Spleen (tissue), 13 donors: ENCODE measurements at places on chromosomes 2 and 18. TPM values are rescaled to one million over a fixed set of nuclear protein-coding genes. Genes with fewer than 3 reads are reported as not detected.

DNA sequence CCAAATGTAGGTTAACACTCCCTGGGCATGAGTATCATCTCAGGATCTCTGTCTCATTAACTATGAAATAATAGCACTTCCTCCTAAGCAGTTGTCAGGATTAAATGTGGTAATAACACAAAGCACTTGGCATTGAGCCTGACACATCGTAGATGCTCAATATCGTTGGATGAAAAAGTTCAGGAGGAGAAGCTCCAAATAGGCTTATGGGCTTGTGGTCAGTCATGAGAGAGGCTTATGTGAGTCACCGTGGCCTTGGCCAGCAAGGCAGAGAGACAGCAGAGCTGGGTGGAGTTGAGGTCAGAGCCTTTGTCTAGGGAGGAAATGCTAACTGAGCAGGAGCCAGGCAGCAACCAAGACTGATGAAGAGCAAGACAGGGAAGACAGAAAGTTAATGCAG, 68.3 kb upstream of the PPM1B start:
- no peaks in the 10 kb centered on the region for H3K36me3 ChIP-seq
- DNase-seq = no peak
- no peaks in the 10 kb centered on the region for H3K27me3 ChIP-seq
- H3K4me1 ChIP-seq = no peaks in the 10 kb centered on the region
- H3K4me3 ChIP-seq = no peak overlapping the region
- peak overlapping the region; percentile 15 for H3K27ac ChIP-seq

DNA sequence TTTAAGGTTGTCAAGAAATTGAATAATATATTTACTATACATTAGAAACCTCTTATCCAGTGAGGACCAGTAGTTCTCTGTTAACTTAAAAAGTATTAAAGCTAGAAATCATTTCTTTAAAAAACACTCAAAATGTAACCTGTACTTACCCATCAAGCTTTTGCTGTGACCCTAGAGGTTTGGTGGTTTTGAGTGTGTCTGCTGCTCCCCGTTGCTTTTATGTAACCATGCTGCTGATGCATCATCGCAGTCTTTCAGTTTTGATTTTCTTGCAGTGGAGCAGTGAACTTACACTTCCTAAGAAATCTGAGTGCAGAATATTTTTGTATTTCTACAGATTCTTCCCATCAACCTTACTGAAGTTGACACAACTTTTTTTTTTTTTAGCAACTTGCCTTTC, 34.2 kb downstream of the MRPS9 start:
- H3K4me1 ChIP-seq = no peaks in the 10 kb centered on the region
- DNase-seq = no peak
- no peaks in the 10 kb centered on the region for H3K36me3 ChIP-seq
- H3K27ac ChIP-seq = no peak overlapping the region
- no peak overlapping the region for H3K4me3 ChIP-seq

- no peaks in the 10 kb centered on the region for H3K4me1 ChIP-seq
- no peaks in the 10 kb centered on the region for H3K27me3 ChIP-seq
- no peaks in the 10 kb centered on the region for H3K36me3 ChIP-seq
- DNase-seq = no peak
Measured at GRCh38 chr2:141932261-141932660, 198.6 kb downstream of the LRP1B start.

DNA sequence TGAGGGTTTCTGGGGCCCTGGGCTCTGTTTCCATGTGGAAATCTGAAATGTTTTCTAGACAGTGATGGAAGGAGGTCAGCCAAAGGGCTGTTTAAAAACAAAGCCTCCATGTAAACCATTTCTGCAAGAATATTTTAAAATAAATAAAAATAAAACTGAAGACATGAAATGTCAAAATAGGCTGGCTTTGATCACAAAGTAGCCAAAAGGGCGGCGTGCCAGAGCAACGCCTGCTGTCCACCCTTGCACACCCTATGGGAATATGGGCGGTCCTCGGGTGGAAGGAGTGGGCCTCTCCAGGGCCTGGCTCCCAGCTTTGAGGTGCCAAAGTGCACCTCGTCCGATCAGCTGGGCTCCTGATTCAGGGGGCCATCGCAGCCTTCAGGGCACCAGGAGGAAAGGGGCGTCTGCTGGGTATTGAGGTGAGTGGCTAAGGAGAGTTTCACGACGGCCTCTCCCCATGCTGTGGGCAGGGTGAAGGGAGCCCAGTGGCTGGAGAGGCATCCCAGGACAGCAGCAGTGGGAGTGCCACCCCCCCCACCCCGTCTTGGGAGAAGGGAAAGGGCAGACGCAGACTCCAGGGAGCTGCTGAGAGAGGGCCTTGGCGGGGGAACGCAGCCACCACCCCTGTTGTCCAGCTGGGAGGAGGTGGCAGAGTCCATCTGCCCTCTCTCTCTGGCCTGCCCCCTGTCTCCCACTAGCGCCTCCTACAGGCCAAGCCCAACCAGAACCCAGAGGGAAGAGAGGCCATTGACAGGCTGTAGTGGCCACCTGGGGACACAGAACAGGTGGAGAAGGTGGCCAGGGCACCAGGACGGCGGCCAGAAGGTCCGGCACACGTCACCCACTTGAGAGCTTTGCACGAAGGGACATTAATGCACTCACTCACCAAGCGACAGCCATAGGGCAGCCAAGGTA, 5.7 kb upstream of the ERFE start:
- no peak for DNase-seq
- no peaks in the 10 kb centered on the region for H3K4me1 ChIP-seq
- H3K27ac ChIP-seq = no peak overlapping the region

- H3K27me3 ChIP-seq = no peaks in the 10 kb centered on the region
- H3K27ac ChIP-seq = no peak overlapping the region
- H3K4me1 ChIP-seq = no peaks in the 10 kb centered on the region
- H3K36me3 ChIP-seq = no peaks in the 10 kb centered on the region
Measured at GRCh38 chr2:49035481-49035880, 118.8 kb downstream of the FSHR start.

- no peaks in the 10 kb centered on the region for H3K36me3 ChIP-seq
Measured at GRCh38 chr2:217685255-217685605, 317.6 kb downstream of the TNS1 start.

GRCh38 chr2:17573085-17573803, 32.7 kb downstream of the VSNL1 start:
- H3K27ac ChIP-seq = no peak overlapping the region
- H3K27me3 ChIP-seq = no peaks in the 10 kb centered on the region
- H3K36me3 ChIP-seq = no peaks in the 10 kb centered on the region
- DNase-seq = no peak
- no peak overlapping the region for H3K4me3 ChIP-seq
- no peaks in the 10 kb centered on the region for H3K4me1 ChIP-seq

GRCh38 chr2:209661286-209661894, 110.2 kb upstream of the UNC80 start:
- no peaks in the 10 kb centered on the region for H3K4me1 ChIP-seq
- H3K4me3 ChIP-seq = no peak overlapping the region
- no peaks in the 10 kb centered on the region for H3K27me3 ChIP-seq
- H3K27ac ChIP-seq = no peak overlapping the region

DNA sequence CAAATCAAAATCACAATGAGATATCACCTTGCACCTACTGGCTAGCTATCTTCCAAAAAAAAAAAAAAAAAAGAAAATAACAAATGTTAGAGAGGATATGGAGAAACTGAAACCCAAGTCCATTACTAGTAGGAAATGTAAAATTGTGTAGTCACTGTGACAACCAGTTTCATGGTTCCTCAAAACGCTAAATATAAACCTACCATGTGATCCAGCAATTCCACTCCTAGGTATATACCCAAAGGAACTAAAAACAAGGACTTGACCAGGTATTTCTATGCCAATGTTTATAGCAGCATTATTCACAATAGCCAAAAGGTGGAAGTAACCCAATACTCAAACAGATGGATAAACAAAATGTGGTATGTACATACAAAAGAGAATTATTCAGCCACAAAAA, 11.7 kb upstream of the SCRN3 start:
- no peak overlapping the region for H3K4me3 ChIP-seq
- no peaks in the 10 kb centered on the region for H3K4me1 ChIP-seq
- H3K27ac ChIP-seq = peak overlapping the region; percentile 73
- H3K27me3 ChIP-seq = no peaks in the 10 kb centered on the region

- H3K27ac ChIP-seq = no peak overlapping the region
- no peaks in the 10 kb centered on the region for H3K4me1 ChIP-seq
- no peaks in the 10 kb centered on the region for H3K27me3 ChIP-seq
- no peaks in the 10 kb centered on the region for H3K36me3 ChIP-seq
Measured at GRCh38 chr2:58638256-58638805, 397.2 kb upstream of the FANCL start.

DNA sequence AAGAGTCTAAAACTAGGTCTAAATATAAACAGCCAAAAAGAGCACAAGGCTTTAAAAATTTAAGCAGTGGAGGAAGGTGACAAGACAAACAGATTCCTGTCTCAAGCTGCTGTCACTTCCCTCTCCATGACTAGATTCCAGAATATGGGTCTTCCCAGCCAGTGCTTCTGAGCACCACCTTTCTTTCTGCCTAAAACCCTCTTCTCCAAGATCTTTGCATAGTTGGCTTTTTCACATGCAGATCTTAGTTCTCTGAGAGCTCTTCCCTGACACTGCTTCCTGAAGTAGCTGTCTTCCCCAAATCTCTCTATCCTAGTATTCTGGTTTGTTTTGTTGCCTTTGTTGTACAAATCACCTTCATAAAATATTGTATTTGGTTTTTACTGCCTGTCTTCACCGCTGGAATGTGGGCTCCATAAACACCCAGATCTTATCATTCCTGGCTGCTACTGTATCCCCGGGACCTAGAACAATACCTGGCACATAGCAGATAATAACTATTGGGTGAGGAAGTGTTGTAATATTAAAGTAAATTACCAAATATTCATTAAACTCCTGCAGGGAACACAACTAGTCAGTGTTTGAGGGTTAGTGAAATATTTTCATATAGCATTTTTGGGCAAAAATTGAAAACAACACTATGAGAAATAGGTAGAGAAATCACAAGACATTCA, 150.2 kb downstream of the CCDC85A start:
- H3K4me1 ChIP-seq = no peaks in the 10 kb centered on the region
- no peak overlapping the region for H3K27ac ChIP-seq
- no peaks in the 10 kb centered on the region for H3K27me3 ChIP-seq
- no peak for DNase-seq

SERPINB3 gene
- polyA plus RNA-seq = 0.09 TPM

SOX11 gene
- 0.26 TPM for polyA plus RNA-seq

TNFAIP6 gene
- polyA plus RNA-seq = 0.56 TPM

KLHL14 gene
- 14.6 TPM for polyA plus RNA-seq

GALR1 gene
- not detected for polyA plus RNA-seq

FNDC4 gene
- 7.9 TPM for polyA plus RNA-seq

RGPD3 gene
- 0.11 TPM for polyA plus RNA-seq

DLX1 gene
- polyA plus RNA-seq = not detected
